ENCODE measurements at places on chromosomes 4 and X.

DNA sequence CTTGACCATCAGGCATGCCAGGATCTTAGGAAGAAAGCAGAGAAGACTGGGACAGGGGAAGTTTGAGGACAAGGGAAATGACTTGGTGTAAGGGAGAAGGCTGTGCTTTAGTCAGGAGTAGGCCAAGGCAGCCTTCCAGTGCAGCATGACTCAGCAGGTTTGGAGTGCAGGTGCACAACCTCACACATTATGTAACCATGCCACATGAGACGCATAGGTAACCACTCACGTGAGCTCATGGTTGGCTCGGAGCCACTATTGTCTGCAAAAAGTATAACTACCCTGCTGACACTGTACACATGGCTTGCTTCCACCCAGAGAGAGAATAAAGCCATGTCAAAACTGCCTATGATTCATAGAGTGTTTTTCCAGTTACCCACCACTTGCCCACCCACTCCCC is 715.9 kb downstream of the SMARCA1 start:
- DNase-seq, result no peak

DNA sequence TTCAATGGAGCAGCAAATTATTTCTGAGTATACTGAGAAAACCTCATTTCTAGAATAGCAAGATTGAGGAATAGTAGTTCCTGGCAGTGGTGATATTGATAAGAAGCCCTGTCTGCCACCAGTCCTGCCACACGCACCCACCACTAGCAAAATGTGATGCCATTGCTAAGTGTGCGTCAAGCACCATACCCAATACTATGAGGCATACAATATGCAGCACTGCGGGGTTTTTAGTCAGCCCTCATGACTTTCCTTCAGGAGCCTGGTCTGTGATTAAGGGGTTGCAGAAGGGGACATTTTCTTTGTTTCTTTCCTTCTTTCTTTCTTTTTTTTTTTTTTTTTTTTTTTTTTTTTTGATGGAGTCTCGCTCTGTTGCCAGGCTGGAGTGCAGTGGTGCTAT is 128.7 kb upstream of the USP38 start:
- DNase-seq, result no peak

- DNase-seq, result no peak
These were observed 2.9 kb upstream of the GUF1 start for GRCh38 chr4:44675366-44675765.

GRCh38 chrX:116246261-116246660 is 75.7 kb downstream of the AGTR2 start:
- DNase-seq, result no peak

DNA sequence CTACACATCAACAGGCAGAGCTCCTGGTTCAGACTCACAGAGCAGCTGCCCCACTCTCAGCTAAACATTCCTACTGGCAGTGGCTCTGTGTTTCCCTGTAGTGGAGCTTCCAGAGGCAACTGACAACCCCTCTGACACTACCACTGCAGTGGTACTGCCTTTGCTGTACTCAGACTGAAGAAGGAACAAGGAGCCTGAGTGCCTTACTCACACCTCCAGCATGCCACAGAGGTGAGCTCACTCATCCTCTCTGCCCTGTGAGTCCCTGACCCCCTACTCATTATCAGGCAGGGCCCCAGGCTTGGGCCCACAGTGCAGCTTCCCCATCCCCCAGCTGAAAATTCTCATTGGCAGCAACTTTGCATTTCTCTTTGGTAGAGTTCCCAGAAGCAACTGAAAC is 240.5 kb upstream of the POF1B start:
- DNase-seq, result no peak

DNA sequence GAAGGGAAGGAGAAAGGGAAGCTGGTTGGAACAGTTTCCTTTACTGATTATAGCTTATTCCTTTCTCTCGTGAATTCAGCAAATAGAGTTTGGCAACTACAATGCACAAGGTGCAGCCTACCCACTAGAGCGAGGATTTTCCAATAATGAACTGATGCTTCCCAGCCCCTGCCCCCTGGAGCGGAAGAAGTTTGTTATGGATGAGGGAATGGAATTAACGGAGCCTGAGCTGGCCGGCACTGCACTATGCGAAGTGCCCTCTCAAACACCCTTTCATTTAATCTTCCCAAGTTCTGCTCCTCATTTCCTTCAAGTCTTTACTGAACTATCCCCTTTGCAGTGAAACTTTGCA is 42.5 kb upstream of the CBR4 start:
- DNase-seq, result no peak

DNA sequence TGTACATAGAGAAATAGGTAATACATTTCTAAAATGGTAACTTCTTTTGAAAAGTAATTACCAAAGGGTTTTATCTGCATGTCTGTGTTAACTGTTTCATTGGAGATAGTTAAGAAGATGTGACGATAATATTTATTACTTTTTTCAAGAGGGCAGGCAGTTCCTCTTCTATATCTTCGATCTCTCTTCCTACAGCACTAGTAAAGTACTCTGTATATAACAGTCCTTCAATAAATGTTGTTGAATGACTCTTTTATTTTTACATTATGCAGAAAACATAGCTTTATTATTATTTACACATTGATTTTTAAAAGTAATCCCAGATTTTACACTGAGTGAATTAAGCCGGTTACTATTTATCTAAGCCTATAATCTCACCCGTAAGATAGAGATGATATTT is 51.8 kb downstream of the TMPRSS11E start:
- no peak for DNase-seq

GRCh38 chrX:25503826-25504225 is 488.1 kb upstream of the ARX start:
- DNase-seq, result no peak

DNA sequence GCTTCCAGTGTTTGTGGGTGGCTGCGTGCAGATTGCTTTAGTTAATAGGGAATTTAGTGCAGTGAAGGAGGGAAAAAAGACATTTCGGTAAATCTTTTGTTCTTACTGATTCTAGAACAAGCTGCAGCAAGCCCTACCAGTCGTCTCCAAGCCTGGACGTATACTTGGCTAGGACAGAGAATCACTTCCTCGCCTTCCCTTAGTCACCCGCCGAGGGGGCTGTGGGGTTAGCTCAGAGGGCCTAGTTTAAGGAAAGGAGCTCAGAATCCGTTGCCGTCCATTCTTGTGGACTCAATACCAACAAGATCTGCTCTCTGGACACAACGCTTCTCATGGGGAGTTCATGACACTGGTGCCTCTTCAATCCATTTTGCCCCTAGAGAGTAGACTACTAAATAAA is 36.3 kb upstream of the FAT1 start:
- no peak for DNase-seq

DNA sequence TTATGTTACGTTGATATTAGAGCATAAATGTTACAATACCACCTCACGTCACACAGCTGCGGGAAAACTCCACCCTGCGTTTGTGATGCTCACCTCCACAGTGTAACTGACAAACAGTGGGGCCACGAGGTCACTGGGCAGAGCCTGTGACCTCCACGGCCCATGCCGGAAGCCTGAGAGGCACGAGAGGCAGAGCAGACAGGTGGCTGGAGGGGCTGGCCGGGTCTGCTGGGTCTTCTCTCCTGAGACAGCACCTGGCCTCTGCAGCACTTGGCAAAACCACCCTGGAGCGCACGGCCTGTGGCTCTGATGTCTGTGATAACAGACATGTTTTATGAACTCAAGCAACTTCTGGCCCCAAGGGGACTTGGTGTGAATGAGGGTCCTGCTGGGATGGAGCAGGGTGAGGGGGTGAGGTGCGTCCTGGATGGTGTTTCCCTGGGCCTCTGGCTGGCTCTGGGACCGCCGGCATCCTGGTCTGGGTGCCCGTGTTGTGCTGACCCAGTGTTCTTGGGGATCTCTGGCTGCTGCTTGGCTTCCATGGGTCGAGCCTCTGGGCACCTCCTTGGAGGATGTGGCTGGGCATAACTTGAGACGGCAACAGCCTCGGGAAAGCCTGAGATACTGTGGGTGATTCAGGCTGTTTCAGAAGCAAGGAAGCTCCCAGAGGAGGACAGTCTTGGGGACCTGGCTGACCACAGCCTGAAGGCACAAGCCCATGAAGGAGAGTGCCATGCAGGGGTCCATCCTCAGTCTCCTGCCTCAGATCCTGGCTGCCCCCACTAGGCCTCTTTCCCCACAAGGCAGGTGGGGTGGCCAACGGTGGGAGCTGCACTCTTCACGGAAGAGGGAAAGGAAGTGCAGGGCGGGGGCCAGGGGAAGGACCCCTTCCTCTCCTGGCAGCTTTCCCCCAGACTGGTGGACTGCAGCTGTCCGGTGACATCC is 19.7 kb downstream of the RNF212 start:
- DNase-seq, result no peak

GRCh38 chrX:13404364-13404763 is 84.5 kb upstream of the ATXN3L start:
- DNase-seq, result no peak

DNA sequence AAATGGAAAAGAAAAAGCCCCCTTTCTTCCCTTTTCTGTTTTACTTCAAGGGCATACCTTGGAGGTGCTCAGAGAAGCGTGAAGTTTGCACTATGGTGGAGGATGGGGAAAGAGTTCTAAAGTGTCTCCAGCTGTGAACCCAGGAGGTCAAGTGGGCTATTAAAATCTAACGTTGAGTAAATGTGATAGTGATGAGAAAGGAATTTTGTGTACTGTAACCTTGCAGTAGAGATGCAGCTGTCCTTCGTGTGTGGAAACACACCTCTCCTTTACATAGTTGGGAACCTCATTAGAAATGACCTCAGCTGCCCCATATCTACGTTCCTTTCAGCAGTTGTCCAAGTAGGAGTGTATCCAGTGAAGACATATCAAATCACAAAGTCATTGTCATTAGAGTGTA is 26.5 kb downstream of the ADH5 start:
- no peak for DNase-seq

DNA sequence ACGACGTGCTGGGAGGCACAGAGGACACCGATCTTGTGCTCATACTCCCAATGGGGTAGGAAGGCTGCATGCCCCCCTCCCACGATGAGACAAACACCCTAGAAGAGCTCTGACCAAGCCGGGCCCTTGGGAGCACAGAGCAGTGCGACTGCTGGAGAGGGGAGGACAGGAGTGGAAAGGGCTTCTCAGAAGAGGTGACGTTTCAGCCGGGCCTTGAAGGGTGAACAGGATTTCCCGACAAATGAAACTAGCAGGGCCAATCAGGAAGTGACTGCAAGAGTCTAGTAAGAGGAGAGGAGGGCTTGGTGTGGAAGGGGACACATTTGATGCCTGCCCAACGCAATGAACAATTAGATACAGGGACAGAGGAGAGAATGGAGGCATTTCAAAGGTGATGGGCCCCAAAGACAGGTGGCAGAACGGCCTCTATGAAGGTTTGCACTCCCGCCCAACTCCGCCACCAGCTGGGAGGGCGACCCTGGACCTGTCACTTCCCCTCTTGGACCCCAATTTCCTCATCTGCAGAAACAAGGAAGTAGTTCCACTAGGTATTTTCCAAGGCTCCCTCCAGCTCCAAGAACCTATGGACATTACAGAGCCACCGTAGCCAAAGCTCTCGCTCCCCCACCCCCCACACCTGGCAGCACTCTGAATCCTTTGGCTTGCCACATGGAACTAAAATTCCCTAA is 3.9 kb downstream of the HCFC1 start:
- DNase-seq, result no peak

GRCh38 chr4:150402871-150403272 is 179.1 kb upstream of the MAB21L2 start:
- DNase-seq, result no peak

- DNase-seq, result no peak
These were observed 96.5 kb downstream of the CHRDL1 start for GRCh38 chrX:110699109-110699508.

DNA sequence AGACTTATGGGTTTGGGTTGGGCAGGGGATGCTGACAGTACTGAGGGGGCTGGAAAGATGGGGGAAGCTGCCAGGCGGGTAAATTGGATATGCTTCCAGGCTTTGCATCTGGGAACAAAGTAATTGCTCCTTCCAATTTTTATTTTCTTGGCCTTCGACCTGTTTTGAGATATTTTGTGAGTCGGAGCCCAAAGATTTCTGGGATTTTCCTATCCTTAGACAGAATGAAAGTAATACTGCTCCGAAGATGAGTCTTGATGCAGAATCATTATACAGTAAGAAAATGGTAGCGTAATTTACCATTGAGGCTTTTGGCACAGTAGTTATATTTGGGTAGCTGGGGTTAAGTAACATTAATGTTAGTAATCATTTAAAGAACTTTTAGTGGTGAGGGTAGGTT is 1.4 kb downstream of the SMARCA5 start:
- DNase-seq, result no peak

DNA sequence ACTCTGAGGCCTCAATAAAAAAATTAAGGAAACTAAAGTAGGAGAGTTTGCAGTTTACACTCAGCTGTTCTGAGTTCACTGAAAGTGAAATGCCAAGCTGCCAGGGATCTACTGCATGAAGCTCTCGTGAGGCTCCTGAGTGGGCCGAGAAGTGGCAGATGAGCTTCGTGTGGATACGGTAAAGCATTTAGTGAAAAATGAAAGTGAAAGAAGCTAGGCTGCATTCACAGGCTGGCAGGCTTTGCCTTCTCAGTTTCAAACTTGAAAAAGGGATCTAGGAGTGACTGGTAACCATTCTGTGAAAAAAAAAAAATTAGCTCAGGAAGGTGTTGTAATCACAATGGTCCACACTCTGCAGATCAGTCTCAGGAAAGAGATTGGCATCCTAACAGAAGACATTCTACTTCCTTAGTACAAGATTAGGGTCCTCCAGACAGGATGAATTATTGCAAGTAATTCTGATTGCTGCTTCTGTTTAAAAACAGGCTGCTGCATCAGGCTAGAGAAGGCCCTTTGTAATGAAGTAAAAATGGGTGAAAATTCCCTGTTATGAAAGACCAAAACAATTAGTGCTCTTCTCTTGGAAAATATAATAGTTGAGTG is 679.9 kb downstream of the RPA4 start:
- DNase-seq, result no peak

- no peak for DNase-seq
These were observed 15.2 kb upstream of the MRFAP1 start for GRCh38 chr4:6625256-6625655.

- DNase-seq, result no peak
These were observed 46.8 kb upstream of the RADX start for GRCh38 chrX:106564986-106565385.

DNA sequence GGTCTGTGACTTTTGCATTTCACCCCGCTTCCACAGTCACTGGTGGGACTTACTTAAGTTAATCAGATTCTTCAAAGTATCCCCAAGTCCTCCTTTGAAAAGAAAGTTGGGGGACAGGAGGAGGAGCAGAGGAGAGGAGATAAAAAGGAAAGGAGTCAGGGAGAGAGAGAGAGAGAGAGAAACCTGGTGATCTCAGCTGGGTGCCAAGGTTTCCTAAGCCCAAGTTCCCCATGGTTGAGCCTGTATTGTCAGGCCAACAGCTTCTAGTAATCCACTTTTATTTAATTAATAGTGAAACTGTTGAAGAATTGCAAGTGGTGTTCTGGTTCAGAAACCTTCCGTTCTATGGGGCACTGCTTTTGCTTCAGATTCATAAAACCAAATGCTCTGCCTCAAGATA is 91.6 kb downstream of the AR start:
- no peak for DNase-seq

GRCh38 chr4:153346031-153346430 is 1.5 kb downstream of the MND1 start:
- DNase-seq, result no peak

DNA sequence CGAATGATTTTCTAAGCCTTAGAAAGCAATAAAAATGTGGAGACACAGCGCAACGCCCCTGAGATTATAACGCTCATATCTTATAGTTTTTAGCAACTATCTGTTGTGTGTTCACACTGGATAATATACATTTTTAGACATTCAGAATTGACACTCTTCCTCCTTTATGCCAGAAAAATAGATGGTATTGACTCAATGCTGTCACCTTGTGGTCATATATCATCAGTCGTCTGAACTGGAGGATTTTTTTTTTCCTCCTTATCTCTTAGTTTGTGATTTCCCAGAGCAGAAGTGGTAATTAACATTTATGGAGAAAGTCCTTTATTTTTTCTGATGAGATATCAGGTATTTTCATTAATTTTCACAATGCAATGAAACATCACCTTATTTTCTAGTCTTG is 759.6 kb downstream of the RAB28 start:
- DNase-seq, result no peak

Data from NCI-H1930 (cell line).